Large intestine (tissue), 12 donors: ENCODE measurements at places on chromosomes 3 and 15.

DNA sequence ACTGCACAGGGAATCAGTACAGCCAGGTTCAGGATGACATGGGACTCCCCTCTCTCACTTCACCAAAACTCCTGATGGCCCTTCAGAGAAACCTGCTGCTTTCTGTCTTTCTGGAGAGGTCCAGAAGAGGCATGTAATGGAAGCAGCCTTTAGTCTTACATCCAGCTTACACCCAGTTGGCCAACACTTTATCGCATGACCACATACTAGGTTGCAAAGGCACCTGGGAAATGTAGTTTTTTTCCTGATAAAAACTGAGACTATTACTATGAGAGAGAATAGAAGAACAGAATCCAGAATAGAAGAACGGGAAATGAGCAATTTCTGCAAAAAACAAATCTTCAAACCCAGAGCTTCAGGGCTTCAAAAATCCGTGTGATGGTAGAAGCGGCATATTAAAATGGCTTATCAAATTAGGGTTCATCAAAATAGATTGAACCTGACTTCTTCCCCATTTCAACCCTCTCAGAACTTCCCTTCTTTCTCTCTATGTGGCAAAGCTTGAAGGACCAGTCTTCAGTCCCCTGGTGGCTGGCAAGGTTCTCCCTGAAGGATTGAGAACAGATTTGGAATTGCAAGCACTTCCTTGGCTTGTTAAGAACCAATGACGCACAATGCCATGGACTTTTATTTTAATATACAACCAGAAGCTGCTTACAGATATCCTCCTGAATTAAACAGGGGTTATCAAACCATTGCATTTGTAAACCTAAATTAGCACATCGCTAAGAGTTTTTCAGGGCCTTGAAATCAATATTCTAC, 34.4 kb downstream of the CORO2B start:
- no peak for DNase-seq

- no peak for DNase-seq
These were observed 101.8 kb downstream of the STT3B start for GRCh38 chr3:31634476-31634875.

DNA sequence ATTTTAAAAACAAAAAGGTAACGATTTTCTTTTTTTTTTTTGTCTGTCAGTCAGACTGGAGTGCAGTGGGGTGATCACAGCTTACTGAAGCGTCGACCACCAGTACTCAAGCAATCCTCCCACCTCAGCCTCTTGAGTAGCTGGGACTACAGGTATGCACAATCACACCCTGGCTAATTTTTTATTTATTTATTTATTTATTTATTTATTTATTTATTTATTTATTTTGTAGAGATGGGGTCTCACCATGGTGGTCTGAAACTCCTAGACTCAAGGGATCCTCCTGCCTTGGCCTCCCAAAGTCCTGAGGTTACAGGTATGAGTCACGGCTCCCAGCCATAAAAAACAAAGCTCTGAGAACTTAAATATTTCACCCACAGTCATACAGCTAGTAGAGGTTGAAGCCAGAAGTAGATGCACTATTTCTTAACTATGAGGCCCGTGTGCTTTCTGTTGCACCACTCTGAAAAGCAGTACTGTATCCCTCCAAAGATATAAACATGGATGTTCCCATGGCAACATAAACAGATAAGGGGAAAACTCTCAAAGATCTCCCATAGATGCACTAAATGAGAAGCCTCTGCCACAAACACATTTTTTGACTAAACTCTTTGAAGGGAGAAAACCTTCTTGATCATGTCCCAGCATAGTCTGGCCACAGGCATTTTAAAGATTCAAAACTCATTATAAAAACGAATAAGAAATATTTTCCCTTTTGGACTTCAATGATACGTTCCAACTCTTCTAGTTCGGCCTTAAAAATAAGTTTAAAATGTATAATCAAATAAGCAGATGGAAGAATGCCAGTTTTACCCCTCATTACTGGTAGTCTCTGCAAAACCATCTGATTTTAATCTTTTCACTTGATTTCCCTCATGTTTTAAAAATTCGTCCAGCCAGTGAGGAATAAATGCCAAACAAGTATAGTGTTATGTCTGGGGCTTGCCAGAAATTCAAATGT, 162.3 kb upstream of the ARHGEF26 start:
- DNase-seq = no peak

DNA sequence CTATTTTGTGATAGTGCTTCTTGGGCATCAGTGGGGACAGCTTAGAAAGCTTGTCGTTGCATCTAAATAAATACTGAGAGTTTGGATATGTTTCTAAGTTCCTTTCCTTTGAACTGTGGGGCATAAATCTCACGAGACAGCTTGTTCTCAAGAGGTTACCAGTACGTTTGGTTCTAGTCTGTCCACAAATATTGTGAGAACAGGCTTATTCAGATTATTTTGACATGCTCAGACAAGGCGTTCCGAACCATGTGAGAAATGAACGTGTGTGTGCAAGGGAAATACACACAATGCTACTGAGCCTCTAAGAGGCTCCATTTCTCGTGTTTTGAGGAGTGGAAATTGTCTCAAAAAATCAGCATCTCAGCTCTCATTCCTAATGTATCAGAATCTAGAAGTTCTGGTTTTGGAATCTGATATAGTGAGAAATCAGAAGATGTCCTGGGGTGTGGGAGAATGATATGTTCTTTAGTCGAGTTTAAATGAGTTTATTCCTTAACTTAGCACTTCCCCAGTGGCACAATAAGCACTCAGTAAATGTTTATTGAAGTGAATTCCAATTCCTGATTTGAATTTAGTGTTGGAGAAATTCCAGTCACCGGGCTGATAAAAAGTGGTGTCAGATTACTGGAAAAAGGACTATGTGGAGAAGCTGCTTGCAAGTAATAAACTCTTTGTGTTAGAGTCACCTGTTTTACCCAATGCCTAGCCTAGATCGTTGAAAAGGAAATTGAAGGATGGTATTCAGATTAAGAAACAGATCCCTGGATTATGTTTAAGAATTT, 481.5 kb downstream of the LPP start:
- no peak for DNase-seq

GRCh38 chr15:51377038-51377786, 35.8 kb downstream of the GLDN start:
- DNase-seq = no peak
